Hippocampal formation (tissue), 2 donors: ENCODE measurements at places on chromosomes 5 and 9.
A peak's percentile ranks its signal among the peaks of the same experiment; 100 is the strongest.

DNA sequence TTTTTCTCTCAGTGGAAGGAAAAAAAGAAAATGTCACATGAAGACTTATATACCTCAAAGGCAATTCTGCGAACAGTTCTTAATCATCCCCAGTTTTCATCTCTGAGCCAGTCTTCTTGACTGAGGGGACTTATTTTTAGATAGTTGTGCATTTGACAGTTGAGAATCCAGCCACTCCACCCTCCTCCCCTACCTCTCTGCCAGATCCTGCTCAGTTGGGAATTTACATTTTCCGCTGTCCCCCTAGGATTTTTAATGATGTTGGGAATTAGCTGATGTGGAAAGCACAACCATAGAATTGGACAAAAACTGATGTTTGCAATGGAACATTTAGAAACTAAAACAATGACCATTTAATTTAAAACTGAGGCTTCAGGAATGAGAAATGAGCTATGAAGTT, 194.3 kb upstream of the PIK3R1 start:
- no peak for DNase-seq

DNA sequence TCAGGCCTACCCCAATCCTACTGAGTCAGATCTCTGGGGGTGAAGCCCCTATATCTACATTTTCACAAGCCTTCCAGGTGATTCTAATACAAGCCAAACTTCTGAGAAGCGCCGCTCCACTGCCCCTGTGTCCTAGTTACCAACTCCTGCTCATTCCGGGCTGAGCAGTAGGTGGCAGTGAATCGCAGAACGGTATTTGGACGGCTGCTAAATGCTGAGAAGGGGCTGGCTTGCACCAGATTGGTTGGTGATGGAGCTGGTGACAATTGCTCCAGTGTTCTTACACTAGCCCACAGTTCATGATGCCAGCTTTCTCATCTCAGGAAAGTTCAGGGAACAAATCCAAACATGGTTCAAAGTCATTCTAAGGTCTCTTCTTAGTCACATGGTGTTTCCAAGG, 31.1 kb upstream of the FGF1 start:
- DNase-seq = peak; percentile 80

- DNase-seq = no peak
Measured at GRCh38 chr9:33294670-33295432, 4.5 kb downstream of the NFX1 start.

- DNase-seq = no peak
Measured at GRCh38 chr5:35919191-35919590, 19.2 kb downstream of the CAPSL start.

- DNase-seq = no peak
Measured at GRCh38 chr5:152556784-152557183, 151.7 kb upstream of the NMUR2 start.

- no peak for DNase-seq
Measured at GRCh38 chr5:42970636-42971559, 69.2 kb downstream of the ANXA2R start.

DNA sequence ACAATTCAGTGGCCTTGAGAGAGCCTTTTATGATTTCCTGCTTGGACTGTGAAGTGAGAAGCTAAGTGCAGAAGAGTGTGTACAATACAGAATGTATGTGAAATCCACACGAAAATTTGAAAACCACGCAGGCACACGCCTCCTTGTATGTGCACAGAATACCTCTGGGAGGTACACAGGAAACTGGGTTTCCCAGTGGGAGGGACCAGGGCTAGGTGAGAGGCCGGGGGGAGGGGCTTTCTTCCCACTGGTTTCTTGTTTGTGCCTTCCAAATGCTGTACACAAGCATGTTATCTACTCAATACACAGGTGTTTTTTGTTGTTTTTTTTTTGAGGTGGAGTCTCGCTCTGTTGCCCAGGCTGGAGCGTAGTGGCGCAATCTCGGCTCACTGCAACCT, 16.1 kb downstream of the C9orf50 start:
- DNase-seq = no peak

GRCh38 chr9:132244582-132245455, 83.0 kb downstream of the NTNG2 start:
- DNase-seq = no peak
